Epithelial cell of proximal tubule (primary cell): ENCODE measurements at places on chromosomes 13 and 19.

GRCh38 chr13:102020611-102021216 lies 381.1 kb downstream of the FGF14 start:
- DNase-seq: no peak

- no peak for DNase-seq
Measured at GRCh38 chr19:29810504-29810871, 1.3 kb upstream of the CCNE1 start.

DNA sequence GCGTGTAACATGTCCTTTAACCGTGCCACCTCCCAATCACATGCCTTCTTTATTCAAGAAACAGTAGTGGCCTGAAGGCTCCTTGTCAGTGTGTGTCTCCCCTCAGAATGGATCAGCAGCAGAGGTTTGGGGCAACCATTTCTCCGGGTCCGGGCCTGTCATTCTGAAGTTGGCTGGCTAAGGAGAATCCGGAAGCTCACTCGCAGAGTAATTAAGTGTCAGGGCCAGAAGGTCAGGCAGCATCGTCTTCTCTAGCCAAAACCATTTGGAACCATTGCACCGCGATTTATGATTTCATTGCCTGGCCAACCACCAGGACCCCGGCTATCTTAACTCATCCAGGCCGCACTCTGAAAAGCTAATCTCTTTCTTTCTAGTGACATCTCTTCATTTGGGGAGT lies 550.8 kb downstream of the EFNB2 start:
- DNase-seq: no peak

DNA sequence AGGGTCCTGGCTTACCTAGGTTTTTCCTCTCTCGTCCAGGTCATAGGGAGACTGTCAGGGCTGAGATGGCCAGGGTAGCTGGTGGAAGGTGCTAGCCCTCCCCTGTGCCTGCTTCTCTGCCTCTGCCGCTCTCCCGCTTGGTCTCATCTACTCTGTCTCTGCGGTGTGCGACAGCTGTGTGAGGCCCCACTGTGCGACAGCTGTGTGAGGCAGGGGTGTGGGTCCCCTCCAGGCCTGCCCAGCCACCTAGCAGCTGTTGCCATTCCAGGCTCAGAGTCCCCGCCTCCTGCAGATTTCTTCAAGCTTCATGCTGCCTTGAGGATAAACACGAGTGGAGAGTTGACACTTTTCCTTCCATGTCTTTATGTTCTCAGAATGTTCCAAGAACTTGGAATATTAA lies 53.0 kb downstream of the ARHGEF7 start:
- no peak for DNase-seq

- DNase-seq: no peak
Measured at GRCh38 chr13:75530549-75530961, 7.1 kb downstream of the COMMD6 start.

GRCh38 chr13:74573654-74574053 lies 439.4 kb upstream of the KLF12 start:
- no peak for DNase-seq

GRCh38 chr13:111458001-111458531 lies 137.6 kb downstream of the TEX29 start:
- DNase-seq: no peak

GRCh38 chr19:3480383-3481091 lies at the start of gene SMIM24:
TSS of gene SMIM24 (minus strand) at chr19:3480525. CDS start at chr19:3480463, 62 bp downstream.
- no peak for DNase-seq

DNA sequence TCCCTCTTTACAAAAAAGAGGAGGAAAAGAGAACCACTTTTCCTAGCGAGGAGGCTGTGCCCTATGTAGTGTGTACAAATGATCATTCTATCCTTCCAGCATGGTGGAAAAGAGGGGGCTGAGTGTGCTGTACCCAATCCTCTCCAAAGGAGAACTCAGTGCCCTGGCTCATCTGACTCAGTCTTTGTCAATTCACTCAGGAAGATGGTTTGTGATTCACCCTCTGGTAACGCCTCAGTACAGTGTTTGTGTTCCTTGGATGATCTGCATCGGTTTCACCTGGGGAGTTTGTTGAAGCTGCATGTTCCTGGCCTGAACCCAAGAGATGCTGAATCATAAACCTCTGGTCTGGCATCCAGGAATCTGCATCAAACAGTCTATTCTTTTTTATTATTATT lies 18.3 kb upstream of the ENOX1 start:
- peak; percentile 85 for DNase-seq

DNA sequence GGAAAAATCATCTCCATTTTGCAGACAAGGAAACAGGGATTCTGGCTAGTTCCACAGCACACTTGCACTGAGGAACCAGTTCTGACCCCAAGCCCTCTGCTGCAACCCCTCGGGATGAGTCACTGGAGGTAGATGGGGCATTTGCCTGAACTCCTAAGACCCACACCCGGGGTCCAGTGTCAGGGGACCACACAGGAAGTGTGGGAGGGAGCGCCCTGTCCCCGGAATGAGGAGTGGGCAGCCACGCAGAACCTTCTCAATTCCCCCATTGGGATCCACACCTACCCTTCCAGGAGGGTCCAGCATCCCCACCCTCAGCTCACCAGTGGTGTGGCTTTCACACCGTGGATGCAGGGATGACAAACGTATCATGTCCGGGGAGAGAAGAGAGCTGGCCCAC lies 62.7 kb downstream of the TSHZ3 start:
- DNase-seq: no peak

DNA sequence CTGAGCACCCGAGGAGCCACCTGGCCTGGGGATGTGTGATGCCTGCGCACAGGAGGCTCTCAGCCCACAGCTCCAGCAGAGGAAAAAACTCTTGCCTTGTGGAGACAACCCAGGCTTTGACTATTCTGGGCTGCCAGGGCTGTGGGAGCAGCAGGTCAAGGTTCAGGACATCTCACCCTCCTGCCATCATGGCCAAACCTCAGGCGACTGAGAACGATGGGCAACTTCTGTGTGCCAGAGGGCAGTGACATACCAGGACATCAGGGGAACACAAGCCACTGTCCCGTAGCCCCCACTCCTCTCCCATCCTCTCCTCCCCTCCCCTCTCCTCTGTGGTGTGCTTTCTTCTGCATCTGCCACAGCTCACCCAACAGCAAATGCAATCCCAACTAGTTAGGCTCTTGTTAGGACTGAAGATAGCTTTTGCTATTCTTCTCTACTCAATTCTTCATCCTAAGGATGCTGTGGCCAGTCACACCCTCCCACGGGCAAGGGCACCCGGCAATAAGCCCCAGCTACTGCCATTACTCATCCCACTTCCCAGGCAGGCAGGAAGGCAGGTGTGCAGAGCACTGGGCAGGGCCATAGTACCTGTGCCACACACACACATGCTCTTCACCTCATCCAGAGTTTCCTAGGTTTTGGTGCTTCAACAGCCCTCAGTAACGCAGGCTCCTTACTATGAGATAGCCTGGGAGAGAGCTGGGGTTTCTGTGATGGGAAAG lies 16.8 kb downstream of the ELL start:
- DNase-seq: no peak

DNA sequence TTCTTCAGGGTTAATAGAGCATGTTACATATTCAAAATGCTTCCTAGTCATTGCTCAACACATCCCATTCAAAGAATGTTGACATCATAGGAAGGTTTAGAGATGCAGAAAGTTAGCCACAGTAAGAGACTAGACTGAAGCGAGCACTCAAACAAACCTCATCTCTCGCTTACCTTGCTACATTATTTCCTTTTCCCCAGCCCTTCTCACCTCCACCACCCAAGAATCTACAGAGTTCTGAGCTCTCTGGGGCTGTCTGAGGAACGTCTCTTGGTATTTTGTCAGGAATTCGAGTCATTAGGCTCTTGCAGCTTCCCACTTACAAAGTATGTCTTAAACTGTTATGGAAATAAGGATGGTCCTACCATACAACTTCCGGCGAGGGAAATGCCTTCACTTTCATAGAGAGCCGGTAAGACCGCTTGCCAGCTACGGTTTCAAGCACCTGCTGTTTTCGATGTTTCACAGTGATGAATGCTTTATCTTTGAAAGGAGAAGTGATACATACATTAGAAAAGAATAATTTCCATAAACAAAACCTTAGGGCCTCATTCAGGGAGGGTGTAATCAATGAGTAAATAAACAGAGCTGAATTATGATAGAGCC lies 65.1 kb downstream of the FLT1 start:
- no peak for DNase-seq

- DNase-seq: no peak
Measured at GRCh38 chr13:43196086-43196621, 172.8 kb downstream of the DNAJC15 start.

- no peak for DNase-seq
Measured at GRCh38 chr19:48646722-48647216, 782 bp upstream of the CA11 start.

DNA sequence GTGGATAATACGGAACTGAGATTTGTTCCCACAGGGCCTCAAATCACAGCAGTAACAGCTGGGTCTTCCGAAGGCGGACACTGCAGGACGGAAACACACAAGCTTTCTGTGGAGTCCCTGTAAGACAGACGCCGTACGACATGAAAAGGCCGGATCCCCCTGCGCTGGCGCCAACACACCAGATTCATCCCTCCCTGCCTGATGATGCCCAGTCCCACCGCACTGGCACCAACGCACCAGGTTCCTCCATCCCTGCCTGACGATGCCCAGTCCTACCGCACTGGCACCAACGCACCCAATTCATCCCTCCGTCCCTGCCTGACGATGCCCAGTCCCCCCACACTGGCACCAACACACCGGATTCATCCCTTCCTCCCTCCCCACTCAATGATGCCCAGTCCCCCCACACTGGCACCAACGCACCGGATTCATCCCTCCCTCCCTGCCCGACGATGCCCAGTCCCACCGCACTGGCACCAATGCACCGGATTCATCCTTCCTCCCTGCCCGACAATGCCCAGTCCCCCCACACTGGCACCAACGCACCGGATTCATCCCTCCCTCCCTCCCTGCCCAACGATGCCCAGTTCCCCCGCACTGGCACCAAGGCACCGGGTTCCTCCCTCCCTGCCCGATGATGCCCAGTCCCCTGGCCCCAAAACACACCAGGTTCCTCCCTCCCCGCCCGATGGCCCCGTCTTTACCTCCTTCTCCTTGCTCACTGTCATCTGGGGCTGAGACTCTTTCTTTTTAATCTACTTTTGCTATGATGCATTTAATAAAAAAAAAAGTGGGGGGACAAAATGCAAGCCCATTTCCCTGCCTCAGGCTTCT lies 55.1 kb downstream of the RASA3 start:
- no peak for DNase-seq

GRCh38 chr13:44259045-44260027 lies 114.3 kb upstream of the SERP2 start:
- no peak for DNase-seq

- DNase-seq: no peak
Measured at GRCh38 chr13:68199271-68199670, 969.1 kb upstream of the PCDH9 start.

DNA sequence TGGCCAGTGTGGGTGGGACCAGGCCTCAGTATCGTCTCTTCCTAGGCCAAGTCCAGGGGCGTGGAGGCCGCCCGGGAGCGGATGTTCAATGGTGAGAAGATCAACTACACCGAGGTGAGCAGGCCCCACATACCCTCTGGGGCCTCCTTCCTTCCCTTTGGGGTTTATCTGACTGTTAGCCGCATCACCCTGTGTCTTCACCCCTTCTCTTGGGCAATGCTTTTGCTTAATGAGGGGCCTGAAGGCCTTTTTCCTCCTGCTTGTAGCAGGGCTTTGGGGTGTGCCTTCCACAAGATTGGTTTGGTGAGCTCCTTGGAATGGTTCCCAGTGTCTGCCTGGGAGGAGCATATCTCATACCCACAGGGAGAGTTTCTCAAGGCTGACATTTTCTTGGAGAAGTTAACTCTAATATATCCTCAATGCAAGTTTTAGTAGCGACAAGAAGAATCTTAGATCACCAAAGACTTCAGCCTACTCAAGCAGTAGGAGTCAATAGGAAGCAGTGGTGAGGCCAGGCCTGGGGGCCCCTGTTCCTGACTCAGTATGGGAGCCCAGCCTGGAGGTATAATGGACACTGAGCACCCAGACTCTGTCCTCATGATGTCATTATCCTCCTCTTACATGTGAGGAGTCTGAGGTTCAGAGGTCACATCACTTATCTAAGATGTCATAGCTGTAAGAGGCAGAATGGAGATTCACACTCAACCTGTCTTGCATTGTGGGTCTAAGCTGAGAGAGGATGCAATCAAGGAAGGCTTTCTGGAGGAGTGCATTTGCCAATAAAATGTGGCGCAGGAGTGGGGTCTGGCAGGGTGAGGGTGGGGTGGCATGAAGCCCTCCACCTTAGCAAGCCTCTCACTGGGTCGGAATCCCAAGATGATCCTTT lies 2.0 kb downstream of the GPI start:
- no peak for DNase-seq

- DNase-seq: no peak
Measured at GRCh38 chr19:374886-375235, 30.3 kb upstream of the MIER2 start.

DNA sequence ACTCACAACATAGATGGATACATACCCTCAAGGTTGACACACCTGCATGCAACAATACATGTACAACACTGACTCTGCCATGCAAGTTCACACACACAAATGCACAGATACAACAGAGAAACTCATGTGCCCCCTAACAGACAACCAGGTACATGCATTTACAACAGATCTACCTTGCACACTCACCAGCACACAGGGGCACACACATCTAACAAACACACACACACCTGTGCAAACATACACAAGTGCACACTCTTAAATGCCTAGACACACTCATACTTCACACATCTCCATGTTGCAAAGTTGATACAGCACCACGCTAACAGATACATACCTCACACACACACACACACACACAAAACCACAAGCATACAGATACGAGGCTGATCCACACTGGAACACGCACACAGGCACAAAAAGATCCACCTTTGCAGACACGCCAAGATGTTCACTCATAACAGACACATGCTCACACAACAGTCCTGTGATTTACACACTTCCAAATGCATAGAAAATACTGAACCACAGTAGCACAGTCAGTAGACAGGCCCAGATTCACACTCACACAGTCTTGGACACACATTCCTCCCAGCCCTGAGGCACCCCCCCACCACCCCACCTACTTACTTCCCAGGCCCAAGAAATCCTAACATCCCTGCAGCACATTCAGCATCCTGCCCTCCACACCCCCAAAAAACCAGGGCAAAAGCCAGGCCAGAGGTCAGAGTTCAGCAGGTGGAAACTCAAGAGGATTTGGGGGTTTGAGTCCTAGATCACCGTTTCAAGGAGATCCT lies 1.4 kb downstream of the LRFN1 start:
- no peak for DNase-seq

- DNase-seq: no peak
Measured at GRCh38 chr19:40149501-40149900, 41.7 kb upstream of the MAP3K10 start.
